NCI-H1048 (cell line): ENCODE measurements at places on chromosomes 11 and 22.
A peak's percentile ranks its signal among the peaks of the same experiment; 100 is the strongest.

DNA sequence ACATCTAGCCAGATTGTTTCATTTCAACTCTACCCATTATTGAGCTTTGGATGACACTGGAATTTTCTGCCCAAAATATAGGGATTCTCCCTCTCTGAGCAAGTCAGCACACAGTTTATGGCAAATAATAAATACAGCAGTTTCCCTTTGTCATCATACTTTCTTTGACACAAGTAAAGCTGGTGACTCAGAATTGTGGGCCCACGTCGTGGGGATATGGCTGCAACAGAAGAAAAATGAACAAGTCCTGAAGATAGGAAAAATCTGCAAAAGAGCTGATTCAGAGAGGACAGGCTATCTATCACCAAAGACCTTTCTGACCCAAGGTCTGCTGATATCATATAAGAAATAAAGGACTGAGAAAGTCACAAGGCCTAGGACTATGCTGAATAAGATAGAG lies 236.3 kb upstream of the ZC3H12C start:
- no peak for DNase-seq

- DNase-seq: no peak
Measured at GRCh38 chr11:119990309-119991021, 147.4 kb downstream of the TRIM29 start.

DNA sequence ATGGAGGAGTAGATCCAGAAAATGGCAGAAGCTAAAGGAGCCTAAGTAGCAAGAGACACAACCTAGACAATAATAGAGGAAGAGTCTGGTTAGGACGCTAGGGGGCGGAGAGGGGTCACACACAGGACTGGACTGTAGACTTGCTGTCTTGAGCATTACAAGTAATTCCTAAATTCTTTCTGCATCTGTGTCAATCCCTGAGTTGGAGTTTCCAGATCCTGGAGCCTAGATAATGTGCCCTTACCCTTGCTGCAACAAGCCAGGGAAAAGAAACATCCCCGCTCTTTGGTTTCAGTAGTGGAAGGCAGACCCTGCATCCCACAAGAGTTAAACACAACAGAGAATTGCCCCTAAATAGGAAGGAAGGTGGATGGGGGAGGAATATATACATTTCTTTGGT lies 14.9 kb upstream of the CCDC73 start:
- DNase-seq: peak; percentile 60

DNA sequence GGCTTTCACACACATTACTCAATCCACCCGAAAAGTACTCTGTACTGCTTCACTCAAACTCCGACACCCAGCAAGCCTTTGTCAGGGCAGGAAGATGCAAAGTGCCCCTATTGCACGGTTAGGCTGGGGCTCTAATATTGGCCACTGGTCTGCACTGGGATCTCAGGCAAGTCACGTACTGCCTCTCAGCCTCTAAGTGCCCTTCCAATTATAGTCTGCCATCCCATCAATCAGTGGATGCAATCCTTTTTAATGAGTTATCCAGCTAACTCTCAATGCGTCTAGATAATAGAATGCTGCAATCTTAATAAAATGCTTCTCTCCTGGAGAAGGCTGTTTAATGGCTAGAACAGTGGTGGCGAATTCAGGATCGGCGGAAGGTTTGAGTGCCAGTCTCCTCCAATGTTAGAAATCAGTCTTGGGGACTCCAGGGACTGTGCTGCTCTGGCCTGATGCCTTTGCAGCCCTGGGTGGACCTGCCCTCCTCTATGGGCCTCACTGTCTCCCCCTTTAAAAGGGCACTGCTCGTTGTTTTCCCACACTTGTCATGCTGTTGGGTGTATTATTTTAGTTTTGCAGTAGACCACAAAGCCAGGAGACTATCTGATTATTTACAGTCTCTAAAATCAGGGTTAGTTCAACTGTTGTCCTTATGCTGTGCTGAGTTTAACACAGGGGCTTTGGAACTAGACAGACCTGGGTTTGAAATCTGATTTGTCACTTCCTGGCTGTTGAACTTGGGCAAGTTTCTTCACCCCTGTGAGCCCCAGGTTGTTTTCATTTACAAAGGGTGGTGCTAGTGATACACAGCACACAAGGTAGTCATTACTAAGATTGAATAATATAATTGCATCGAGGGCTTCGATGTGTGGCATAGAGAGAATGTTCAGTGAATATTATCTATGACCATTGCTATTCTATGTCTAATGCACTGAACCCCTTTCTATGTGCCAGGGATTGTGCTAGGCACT lies 36.7 kb downstream of the CLMP start:
- DNase-seq: no peak

DNA sequence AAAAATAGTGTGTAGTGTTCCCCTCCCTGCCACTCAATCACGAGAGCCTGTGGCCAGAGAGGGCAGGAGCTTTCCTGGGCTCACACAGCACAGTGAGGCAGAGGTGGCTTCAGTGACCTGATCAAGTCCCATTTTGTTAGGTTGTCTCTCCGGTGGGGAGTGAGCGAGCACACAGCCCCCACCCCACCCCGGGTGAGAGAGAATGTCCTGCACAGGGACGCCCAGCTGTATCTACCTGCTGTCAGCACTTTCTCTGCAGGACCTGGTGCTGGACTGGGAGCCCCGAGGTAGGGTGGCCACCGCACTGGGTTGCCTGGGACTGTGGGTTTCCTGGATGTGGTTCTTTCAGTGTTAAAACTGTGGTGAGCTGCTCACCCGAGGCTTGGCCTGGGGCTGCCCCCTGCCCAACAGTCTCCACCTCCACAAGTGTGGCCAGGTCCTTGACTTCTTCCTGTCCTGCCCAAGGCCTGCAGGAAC lies 6.1 kb downstream of the CAPN5 start:
- DNase-seq: no peak

DNA sequence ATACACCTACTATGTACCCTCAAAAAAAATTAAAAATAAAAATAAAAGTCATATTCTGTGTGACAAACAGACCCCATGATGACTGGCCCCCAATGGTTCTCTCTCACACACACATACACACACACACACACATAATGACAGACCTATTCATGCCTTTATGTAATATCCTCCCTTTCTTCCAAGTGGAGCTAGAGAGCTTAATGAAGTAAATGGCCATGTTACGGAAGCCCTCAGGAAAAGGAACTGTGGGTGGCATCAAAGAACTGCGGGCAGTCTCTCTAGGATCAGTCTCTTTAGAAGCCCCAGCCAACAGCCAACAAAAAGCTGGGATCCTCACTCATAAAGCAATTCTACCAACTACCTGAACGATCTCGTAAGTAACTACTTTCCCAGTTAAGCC lies 125.5 kb downstream of the SIK3 start:
- no peak for DNase-seq

GRCh38 chr11:34791780-34792542 lies 124.2 kb downstream of the APIP start:
- no peak for DNase-seq

DNA sequence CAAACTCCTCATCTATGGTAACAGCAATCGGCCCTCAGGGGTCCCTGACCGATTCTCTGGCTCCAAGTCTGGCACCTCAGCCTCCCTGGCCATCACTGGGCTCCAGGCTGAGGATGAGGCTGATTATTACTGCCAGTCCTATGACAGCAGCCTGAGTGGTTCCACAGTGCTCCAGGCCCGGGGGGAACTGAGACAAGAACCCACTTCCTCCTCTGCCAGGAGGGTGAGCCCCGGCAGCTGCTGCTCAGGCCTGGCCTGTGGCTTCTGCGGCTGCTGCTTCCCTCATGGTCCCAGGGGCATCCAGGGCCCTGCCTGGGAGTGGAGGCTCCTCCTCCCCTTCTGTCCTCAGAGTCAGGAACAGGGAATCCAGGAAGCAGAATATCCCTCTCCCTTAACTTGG lies 98.4 kb downstream of the ZNF280B start:
- DNase-seq: no peak

GRCh38 chr11:10032935-10033334 lies 261.1 kb downstream of the SBF2 start:
- DNase-seq: no peak
